ENCODE measurements at places on chromosomes 5 and 9.

DNA sequence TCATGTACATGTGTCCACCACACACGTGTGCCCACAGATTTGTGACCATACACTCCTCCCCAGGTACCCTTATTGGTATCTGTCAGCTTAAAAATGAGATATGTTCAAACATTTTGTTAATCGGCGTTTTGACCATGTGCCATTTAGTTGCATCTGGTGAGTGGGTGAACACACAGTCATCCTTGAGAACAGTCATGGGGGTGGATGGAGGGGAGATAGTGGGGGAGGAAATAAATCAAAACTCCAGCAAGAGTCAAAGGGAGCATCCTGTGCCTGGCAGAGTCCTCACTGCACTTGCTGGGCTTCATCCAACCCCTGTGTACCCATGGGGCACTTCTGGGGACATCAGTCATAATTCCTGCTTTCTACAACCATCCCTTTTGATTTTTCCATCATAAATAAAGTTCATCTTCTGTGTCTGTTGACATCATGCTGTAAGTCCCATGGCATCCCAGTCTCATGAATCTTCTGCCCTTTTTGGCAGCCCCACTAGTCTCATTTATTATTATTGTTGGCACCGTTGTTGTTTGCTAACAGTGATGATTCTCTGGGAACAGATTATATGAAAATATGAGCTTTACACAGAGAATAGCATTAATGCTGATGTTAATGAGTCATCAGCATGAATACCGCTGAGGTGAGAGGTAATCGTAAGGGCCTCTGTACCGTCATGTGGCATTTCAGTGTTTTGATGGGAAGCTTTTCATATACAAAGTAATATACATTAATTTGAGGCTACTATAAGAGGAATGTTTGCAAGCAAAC is 24.4 kb upstream of the CLK4 start:
- DNase-seq: no peak

GRCh38 chr5:69265931-69266330 is 31.2 kb downstream of the CDK7 start:
- DNase-seq: no peak

- no peak for DNase-seq
Measured at GRCh38 chr9:96379461-96379860, 4.0 kb downstream of the SLC35D2 start.

GRCh38 chr5:124056326-124056990 is 544.5 kb downstream of the CSNK1G3 start:
- DNase-seq: no peak

DNA sequence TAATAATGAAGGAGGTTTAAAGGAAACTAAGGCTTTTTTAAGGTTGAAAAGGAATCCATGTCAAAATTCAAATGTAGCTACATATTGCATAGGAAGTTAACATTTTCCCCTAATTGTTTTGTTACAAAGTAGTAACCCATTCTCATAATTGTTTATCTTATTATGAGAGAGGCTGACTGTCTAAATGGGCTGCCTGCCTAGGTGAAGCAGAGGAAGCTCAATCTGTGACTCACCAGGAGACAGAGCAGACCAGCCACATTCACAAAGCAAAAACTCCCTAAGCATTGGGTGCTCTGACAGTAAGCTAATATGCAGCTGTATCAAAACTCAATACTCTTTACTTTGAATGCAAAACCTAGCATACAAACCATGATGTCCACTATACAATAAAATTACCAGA is 208.5 kb downstream of the ROR2 start:
- DNase-seq: no peak

DNA sequence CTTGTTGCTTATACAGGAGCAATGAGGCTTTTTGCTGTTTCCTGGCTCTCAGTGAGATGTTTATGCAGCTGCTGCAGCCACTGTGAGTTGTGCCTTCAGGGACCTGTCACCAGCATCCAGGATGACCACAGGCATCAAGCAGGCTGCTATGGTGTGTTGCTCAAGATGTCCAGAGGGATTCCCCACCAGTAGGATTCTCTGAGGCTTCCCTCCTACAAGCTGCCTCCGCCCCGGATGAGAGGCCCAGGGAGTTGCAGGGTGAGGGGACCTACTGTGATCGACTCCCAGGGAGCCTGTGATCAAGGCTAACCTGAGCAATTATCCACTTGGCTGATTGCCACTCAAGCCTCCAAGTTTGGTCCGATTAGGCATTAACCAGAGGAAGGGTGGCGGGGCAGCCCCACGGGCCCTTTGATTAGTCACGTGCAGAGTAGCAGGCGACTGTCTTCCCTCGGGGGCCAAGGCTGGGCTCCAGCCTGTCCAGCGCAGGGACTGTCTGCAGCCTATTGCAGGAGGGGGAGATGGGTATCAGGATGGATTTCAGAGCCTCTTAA is 1.8 kb upstream of the FAT2 start:
- DNase-seq: no peak

DNA sequence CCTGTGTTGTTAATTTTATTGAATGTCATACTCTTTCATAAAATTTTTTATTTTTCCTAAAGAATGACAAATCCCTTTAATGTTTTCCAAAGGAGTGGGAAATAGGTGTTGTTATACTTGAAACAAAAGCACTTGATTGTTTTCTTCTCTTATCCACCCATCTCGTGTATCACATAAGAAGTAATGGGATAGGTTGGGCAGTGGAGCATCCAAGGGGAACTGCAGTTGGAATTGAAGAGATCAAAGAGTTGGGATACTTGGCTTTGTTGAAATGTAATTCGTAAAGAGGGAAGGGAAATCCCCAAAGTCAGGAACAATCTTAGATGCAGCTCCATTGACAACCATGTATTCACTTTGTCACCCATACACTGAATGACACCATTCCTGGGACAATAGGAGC is 148.0 kb downstream of the PCSK5 start:
- DNase-seq: no peak

- DNase-seq: no peak
Measured at GRCh38 chr5:57937501-57938173, 455.0 kb upstream of the ACTBL2 start.

DNA sequence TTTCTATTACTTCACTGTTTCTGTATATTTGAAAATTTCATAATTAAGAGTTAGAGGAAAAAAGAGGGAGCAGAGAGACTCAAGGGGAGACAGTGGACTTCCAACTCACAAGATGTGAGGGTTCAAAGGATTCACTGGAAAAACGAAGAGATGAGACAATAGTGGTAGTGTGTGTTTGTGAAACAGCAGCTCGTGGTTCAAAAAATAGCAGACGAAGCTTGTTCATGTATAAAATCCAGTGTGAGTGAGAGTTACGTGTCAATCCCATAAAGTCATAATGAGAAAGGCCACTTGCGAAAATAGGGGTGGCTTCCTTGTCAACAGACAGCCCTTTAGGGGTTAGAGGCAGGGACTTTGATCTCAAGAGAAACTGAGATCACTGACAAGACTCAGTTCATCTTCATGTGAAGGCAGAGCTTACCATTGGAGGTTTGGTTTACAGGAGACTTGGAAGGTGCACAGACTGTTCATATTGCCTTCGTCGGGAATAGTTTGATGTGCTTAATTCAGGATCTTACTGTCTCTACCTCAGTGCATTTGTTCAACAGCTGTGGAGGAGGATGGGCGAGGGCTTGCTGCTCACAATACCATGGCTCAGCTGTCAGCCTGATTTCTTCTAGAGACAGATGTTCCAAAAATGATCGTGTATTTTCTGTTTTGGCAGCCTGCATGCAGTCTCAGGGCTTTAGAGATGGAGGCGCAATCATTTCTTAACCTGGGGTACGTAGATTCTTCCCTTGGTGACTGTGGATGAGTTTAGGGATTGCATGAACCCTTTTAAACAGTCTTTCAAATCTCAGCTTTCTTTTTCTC is 105.7 kb upstream of the KLF9 start:
- DNase-seq: no peak

All from stimulated activated CD4-positive, alpha-beta T cell treated with anti-CD3 and anti-CD28 coated beads, Interleukin-15, amount 100 ng/mL, for 1 hour (primary cell).